Bone marrow (tissue), 2 donors: ENCODE measurements at places on chromosomes 7 and 10.

DNA sequence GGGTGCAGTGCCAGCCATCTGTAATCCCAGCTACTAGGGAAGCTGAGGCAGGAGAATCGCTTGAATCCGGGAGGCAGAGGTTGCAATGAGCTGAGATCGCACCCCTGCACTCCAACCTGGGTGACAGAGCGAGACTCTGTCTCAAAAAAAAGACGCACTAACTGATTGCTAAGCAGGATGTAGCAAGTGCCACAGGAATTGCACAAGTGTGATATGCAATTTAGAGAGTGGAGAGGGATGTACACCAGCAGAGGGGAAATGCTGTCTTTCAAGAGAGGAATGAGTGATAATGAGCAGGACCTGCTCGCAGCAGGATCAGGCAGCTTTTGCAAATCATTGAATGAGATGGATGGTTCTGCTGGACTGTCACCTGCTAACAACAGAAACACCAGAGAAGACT, 13.3 kb upstream of the SLC16A12 start:
- DNase-seq, result no peak

DNA sequence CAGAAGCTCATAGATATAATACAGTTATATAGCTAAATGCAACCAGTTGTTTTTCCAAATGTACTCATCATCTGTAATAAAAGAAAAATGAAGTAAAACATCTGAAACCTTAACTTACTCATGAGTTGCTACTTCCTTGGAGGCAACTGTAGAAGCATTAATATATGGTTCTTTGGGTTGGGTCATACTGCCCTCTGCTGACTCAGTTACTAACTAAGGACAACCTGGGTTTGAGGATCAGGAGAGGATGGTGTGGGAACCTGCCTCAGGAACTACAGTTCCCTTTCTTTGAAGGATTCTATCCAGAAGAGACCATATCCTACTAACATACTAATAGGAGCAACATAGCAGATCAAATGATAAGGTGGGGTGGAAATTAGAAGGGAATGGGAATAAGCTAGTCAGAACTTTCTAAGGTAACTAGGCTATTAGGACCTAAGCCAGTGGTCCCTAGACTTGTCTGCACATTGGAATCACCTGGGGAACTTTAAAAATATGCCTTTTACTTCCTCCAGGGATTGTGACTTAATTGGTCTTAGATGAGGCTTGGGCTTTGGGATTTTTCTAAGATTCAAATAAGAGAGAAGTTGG, 20.7 kb downstream of the COX15 start:
- peak; percentile 49 for DNase-seq

DNA sequence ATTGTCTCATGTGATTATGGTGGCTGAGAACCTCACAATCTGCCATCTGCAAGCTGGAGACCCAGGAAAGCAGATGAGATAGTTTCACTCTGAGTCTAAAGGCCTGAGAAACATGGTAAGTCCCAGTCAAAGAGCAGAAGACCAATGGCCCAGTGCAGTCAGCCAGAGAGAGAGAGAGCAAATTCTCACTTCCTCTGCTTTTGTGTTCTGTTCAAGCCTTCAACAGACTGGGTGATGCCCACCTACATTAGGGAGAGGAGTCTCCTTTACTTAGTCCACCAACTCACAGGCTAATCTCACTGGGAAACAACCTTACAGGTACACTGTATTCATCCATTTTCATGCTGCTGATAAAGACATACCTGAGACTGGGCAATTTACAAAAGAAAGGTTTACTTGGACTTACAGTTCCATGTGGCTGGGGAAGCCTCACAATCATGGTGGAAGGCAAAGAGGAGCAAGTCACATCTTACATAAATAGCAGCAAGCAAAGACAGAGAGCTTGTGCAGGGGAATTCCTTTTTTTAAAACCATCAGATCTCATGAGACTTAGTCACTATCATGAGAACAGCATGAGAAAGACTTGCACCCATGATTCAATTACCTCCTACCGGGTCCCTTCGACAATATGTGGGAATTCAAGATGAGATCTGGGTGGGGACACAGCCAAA, 4.7 kb upstream of the FRMPD2 start:
- no peak for DNase-seq

GRCh38 chr7:101155303-101155702, 1.0 kb downstream of the AP1S1 start:
- no peak for DNase-seq

DNA sequence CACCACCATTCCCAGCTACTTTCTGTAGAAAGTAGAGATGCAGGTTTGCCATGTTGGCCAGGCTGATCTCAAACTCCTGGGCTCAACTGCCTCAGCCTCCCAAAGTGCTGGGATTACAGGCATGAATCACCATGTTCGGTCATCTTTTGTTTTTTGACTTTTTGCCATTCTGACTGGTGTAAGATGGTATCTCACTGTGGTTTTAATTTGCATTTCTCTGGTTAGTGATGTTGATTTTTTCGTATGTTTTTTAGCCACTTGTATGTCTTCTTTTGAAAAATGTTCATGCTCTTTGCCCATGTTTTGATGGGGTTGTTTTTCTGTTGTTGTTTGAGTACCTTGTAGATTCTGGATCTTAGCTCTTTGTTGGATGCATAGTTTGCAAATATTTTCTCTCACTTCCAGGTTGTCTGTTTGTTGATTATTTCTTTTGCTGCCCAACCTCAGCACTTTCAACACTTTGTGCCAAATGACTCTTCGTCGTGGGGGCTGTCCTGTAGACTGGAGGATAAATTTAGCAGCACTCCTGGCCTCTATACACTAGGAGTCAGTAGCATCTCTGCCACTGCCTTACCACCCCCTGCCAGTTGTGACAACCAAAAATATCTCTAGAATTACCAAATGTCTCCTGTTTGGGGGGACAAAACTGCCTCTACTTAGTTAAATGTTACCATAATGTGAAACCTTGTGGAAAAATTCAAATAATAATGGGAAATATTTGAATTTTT, 6.5 kb upstream of the CPED1 start:
- no peak for DNase-seq

DNA sequence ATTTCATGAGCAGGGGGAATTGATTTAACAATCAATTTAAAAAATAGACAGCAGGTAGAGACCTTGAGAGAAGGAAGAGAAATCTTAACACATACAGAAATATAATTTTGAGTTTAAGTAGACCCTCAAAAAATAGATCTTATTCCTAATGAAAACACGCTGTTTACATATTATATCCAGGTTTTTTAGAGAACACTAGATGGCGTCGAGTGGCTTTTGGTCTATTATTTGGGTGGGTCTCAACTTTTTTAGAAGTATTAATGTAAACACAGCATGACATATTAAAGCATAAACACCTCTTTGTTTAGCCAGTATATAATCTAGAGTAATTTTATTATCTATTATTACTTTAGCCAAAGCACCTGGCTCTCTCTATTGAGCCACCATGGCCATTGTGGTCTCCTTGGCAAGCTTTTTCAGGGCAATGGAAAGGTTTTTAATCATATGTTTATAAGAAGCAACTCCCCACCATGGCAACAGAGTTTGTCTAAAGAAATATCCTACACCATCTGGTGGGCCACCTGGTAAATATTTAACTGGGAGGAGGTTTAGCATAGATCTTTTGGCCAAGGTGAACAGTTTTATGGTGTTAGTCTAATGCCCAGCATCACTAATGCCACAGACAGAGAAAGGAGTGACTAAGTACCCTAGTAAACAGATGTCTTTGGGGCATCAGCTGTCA, 59.7 kb upstream of the PRSS1 start:
- no peak for DNase-seq

GRCh38 chr10:96233959-96234358, 37.4 kb downstream of the BLNK start:
- DNase-seq, result no peak
